ENCODE measurements at places on chromosomes 4 and X. TPM values are rescaled to one million over a fixed set of nuclear protein-coding genes. Genes with fewer than 3 reads are reported as not detected.
A peak's percentile ranks its signal among the peaks of the same experiment; 100 is the strongest.

Gene HPGDS
- total RNA-seq, result 2.9 TPM

Gene SOWAHD
- total RNA-seq, result 0.46 TPM

Gene MTCP1
- 18.3 TPM for total RNA-seq

- H3K4me1 ChIP-seq, result no peaks in the 10 kb centered on the region
- no peak overlapping the region for H3K4me3 ChIP-seq
- H3K27ac ChIP-seq, result no peak overlapping the region
- H3K27me3 ChIP-seq, result no peaks in the 10 kb centered on the region
Measured at GRCh38 chr4:94389595-94390267, 47.1 kb upstream of the HPGDS start.

DNA sequence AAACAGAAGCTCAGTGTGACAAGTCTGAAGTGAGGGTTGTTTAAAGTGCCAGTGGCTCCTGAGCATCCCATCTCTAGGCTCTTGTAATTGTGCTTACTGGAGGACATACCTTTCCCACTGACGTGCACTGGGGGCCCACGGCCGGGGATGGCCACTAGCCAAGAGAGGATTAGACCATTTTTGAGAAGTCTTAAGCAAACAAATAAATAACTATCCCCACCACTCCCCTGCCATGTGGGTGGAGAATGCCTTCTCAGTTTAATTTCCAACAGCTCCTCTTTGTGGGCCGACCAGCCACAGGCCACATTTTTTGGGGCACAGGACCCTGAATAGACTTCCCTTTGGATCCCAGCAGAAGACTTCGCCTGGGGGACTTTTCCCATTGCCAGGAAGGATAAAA, 125.0 kb upstream of the MSX1 start:
- no peak overlapping the region for H3K4me3 ChIP-seq
- no peak for DNase-seq
- no peaks in the 10 kb centered on the region for H3K36me3 ChIP-seq
- no peak overlapping the region for H3K27ac ChIP-seq
- H3K4me1 ChIP-seq, result no peaks in the 10 kb centered on the region
- H3K27me3 ChIP-seq, result no peaks in the 10 kb centered on the region

DNA sequence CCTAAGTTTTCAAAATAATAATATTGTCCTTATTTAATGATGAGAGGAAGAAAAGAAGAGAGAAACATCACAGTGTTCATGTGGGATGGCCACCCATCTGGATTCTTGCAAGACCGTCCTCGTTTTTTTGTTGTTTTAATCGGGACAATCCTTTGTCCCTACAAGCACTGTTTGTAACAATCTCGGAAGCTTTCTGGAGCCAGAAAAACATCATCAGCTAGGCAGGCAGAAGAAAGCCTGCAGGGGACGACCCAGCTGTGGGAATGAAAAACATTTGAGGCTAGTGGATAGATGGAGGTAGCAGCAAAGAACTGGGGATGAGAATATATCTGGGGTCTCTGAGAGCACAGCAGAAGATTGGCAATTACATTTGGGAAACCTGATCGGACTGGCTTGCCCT, 105.6 kb downstream of the DKK2 start:
- no peaks in the 10 kb centered on the region for H3K4me1 ChIP-seq
- no peak overlapping the region for H3K4me3 ChIP-seq
- no peak overlapping the region for H3K27ac ChIP-seq

DNA sequence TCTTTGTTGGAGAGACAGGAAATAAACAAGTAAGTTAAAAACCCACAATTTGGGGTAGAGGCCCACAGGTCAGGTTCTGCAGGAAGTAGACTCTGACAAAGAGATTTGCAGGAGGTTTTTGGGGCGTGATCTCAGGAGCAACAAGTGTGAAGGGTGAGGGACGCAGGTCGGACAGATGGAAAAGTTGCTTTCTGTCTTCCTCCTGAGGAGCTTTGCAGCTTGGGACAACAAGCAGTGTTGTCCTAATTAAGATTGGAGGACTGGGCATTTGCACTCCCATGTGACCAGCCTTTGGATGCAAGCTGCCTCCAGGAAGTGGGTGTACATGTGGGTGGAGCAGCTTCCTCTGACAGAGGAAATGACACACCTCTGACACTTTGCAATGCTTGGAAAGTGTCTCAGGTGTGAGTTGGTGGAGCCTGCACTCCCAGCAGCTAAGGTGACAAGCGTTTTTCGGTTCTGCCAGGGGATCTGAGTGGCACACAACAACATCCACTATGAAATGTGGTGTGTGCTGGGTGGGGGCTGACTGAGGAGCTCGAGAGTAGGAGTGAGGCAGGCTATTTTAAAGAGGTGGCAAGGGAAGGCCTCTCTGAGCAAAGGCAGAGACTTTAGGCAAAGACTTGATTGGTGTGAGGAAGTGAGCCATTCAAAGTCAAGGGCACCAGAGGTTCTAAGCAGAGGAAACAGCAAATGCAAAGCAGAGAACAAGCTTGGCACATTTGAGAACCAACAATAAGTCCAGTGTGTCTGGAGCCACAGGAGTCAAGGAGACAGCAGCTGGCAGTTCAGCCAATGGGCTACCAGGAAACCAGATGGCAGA, 339.8 kb upstream of the GATB start:
- H3K27me3 ChIP-seq, result no peaks in the 10 kb centered on the region
- no peaks in the 10 kb centered on the region for H3K4me1 ChIP-seq
- H3K36me3 ChIP-seq, result no peaks in the 10 kb centered on the region
- H3K4me3 ChIP-seq, result no peak overlapping the region
- DNase-seq, result no peak
- H3K27ac ChIP-seq, result no peak overlapping the region

DNA sequence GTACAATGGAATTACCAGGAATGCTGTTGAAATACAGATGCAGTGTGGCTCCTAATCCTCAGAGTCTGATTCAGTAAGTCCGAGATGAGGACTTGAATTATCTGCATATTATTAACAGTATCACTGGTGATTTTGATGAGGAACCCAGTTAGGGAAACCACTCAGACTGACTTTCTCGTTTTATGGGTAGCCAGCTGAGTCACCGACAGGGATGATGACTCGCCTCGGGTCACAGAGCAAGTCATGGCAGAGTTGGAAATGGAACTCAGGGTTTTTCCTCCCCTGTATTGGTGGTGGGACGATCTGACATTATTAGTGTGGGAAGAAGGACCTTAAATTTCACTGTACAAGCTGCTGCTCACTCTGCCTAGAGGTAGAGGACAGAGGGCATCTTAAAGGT, 51.3 kb downstream of the RTL9 start:
- no peaks in the 10 kb centered on the region for H3K36me3 ChIP-seq
- H3K27ac ChIP-seq, result no peak overlapping the region
- no peak overlapping the region for H3K4me3 ChIP-seq
- no peaks in the 10 kb centered on the region for H3K4me1 ChIP-seq
- no peaks in the 10 kb centered on the region for H3K27me3 ChIP-seq

DNA sequence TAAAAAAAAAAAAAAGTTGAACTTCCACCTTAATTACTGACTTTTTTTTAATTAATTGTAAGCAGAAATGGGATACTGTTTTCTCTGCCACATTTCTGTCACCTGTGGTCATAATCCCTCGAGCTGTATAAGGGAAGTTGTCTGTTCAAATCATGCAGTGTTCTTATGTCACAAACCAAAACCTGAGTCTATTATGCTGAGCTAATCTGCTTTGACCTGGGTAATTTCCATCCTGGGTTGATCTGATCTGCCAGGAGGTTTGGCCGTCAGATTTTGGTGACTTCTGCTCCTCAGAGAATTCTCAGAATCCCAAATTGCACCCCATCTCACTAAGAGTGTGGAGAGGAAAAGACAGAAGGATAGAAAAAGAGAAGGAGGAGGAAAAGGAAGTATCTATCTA, 683.1 kb downstream of the KCTD8 start:
- H3K4me3 ChIP-seq, result no peak overlapping the region
- no peaks in the 10 kb centered on the region for H3K36me3 ChIP-seq
- H3K4me1 ChIP-seq, result no peaks in the 10 kb centered on the region
- no peak for DNase-seq

GRCh38 chr4:82044141-82044993, 329.4 kb downstream of the HNRNPD start:
- H3K4me3 ChIP-seq, result peak overlapping the region; percentile 35
- no peak overlapping the region for H3K27ac ChIP-seq
- no peaks in the 10 kb centered on the region for H3K4me1 ChIP-seq
- peak; percentile 88 for DNase-seq
- no peaks in the 10 kb centered on the region for H3K36me3 ChIP-seq

GRCh38 chr4:124519196-124519595, 193.3 kb downstream of the ANKRD50 start:
- H3K4me3 ChIP-seq, result no peak overlapping the region
- no peak for DNase-seq
- no peak overlapping the region for H3K27ac ChIP-seq

DNA sequence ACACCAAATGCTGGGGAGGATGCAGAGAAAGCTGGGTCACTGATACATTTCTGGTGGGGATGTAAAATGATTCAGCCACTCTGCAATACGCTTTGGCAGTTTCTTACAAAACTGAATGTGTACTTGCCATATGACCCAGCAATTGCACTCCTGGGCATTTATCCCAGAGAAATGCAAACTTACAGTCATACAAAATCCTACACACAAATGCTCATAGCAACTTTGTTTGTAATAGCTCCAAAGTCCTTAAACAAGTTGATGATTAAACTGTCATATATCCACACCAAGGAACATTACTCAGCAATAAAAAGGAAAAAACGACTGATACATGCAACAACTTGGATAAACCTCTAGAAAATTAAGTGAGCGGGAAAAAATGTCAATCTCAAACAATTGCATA, 12.3 kb downstream of the MID1 start:
- no peak overlapping the region for H3K27ac ChIP-seq
- H3K36me3 ChIP-seq, result no peaks in the 10 kb centered on the region
- no peaks in the 10 kb centered on the region for H3K27me3 ChIP-seq
